ENCODE measurements at places on chromosomes 16 and 17. TPM values are rescaled to one million over a fixed set of nuclear protein-coding genes. Genes with fewer than 3 reads are reported as not detected.

- H3K4me1 ChIP-seq, result no peaks in the 10 kb centered on the region
- H3K27ac ChIP-seq, result no peak overlapping the region
Measured at GRCh38 chr17:56891751-56892150, 22.1 kb downstream of the TRIM25 start.

TEKT1 gene
- not detected for total RNA-seq

KRTAP4-6 gene
- total RNA-seq, result not detected

TBC1D3 gene
- total RNA-seq, result not detected

SPEM3 gene
- not detected for total RNA-seq

DNA sequence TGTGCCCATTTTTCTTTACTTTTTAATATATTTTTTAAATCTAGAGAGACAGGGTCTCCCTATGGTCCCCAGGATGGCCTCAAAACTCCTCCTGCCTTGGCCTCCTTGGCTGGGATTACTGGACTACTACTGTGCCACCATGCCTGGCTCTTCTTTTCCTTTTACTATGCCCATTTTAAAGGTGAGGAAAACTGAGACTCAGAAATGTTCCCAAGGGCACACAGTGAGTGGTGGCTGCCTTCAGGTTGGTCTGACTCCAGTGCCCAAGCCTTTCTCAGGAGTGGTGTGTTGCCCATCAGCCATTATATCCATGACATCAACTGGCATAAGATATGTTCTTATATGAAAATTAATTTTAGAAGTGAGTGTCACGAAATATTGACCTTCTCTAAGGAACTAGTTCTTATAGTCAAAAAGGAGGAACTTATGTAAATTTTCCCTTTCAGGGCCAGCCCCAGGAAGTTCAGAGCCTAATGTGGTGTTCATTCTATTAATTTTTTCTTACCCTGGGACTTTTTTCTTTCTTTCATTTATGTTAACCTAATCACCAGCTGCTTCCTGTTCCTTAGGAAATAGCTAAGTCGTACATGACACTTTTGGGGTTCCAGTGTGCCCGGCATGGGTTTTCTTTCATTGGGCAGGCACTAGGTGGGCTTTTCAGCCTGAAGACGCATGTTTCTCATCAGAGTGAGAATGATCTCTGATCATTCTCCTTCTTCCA lies 17.9 kb upstream of the SPN start:
- no peak overlapping the region for H3K4me3 ChIP-seq
- H3K36me3 ChIP-seq, result no peaks in the 10 kb centered on the region
- peaks cover 23% of the 10 kb centered on the region for H3K4me1 ChIP-seq

GRCh38 chr17:39596543-39597267 lies 11.0 kb downstream of the NEUROD2 start:
- no peak overlapping the region for H3K4me3 ChIP-seq
- H3K27me3 ChIP-seq, result peaks cover 77% of the 10 kb centered on the region
- peaks cover 16% of the 10 kb centered on the region for H3K4me1 ChIP-seq
- H3K27ac ChIP-seq, result no peak overlapping the region
- no peaks in the 10 kb centered on the region for H3K36me3 ChIP-seq

NHERF2 gene
- 4.1 TPM for total RNA-seq

DNAI2 gene
- total RNA-seq, result 0.37 TPM

- no peak overlapping the region for H3K27ac ChIP-seq
- H3K27me3 ChIP-seq, result no peaks in the 10 kb centered on the region
- H3K4me1 ChIP-seq, result no peaks in the 10 kb centered on the region
- H3K4me3 ChIP-seq, result no peak overlapping the region
- DNase-seq, result no peak
Measured at GRCh38 chr16:81649561-81650184, 129.4 kb upstream of the PLCG2 start.

WSCD1 gene
- total RNA-seq, result 0.35 TPM

GNG13 gene
- total RNA-seq, result not detected
